ENCODE measurements at places on chromosomes 4 and X.

DNA sequence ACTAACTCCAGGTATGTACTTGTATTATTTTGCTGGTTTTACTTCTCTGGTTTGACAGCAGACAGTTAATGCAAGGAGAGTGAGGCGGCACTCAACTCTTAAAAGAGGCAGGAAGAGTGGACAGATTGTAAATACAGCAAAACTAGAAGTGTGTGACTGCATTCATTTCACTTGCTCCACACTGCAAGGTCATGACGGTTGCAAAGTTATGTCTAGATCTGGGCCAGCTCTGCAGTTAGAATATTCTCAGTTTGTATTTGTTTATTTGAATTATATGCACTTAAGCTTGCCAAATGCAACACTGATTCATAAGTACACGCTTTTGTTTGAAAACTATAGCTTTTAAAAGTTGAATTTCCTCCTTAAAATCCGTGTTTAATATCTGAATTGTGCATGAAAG is 148.9 kb downstream of the STIM2 start:
- no peak for DNase-seq

DNA sequence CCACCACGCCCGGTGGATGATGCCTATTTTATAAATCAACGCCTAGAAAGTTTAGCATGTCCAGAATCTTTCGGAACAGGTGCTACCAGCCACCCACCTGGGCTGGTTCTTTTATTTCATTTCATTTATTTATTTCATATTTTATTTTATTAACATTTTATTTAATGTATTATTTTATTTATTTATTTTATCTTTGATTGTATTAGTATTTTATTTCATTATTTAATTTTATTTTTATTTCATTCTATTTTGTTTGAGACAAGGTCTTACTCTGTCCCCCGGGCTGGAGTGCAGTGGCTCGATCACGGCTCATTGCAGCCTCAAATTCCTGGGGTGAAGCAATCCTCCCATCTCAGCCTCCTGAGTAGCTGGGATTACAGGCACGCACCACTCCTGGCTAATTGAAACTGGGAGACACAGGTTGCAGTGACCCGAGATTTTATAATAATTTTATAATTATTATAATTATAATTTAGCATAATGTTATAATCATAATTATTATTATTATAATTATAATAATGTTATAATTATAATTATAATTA is 187.2 kb downstream of the SHOX start:
- DNase-seq = no peak

DNA sequence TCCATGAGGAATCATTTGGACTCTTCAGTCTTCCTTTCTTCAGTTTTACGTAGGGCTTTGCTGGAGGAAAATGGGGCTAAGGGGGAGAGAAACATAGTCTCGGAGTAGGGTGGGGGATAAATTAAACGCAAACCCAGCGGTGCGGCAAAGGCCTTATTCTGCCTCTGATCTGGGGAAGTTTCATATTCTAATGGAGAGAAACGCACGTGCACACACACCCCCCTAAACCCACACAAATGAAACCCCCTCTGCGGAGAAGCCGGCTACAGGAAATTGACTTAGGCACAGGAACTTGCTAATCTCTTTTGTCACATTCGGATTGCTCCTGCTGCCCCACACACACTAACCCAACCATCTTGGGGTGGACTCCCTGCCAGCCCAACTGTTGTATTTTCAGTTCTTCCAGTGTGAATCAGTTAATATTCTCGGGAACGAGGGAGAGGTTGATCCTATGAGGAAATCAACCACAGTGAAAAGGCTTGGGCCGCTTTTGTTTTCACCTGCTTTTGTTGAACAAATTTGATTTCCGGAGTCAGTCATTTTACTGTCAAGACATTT is at the start of gene RHOH:
Gene RHOH (plus strand): TSS at position 308 of the 558 bp plus-strand sequence. CDS start 46,356 bp downstream, outside the sequence.
- peak; percentile 94 for DNase-seq

GRCh38 chr4:138741766-138742377 is 273.7 kb upstream of the NOCT start:
- no peak for DNase-seq

DNA sequence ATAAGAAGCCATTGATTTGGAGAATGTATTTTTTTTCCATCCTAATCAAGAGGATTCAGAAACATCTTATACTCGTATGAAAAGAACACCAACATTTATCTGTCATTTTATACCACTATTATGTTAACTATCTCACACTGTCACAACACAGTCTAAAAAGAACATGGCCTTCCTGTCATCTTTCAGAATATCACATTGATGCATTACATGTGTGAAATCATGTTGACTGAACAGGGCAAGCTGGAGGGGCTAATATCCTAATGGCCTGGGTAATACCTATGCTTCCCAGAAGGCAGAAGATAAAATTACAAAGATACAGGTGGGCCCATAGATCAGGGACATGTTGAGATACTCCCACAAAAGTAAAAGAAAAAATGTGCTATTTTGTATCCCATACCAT is 611.7 kb downstream of the STIM2 start:
- no peak for DNase-seq

DNA sequence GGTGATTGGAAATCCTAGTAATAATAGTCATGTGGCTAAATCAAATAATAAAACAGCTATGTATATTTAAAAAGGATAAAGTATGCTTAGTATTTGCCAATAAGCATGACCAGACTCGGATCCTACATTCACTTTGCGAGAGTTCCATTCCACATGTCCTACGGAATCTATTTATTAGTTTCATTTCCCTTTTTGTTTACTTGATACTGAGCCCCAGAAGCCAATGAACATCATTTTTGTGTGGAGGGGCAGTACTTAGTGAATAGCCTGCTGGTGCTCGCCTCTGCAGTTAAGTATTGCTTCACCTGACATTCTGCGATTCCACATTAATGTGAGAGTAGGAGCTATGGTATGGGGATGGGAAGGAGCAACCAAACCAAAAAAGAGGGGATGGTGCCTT is 58.5 kb upstream of the NAP1L5 start:
- DNase-seq = no peak

DNA sequence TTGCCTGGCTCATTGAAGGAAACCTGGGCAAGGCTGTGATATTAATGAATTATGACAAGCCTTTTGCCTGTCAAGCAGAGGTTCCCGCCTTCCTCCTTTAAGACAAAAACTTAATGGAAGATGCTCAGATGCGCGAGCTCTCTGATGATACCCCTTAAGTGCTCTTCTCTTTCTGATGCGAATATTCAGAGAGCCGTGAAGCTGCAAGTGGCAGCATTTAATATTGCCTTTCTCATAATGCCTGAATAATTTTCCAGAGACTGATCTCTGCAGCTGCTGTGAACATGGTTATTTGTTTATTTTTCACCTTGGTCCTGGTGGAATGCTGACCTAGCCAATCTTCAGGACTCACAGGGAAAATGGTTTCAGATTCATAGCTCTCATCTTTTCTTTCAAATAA is 251.8 kb downstream of the TENM3 start:
- no peak for DNase-seq

Data from hematopoietic multipotent progenitor cell treated with erythropoietin and hydrocortisone succinate and interleukin-3 and kit ligand, for 4 days (in vitro differentiated cells).